Thoracic aorta (tissue), 2 donors: ENCODE measurements at places on chromosomes 3 and 15.

GRCh38 chr3:170383567-170383966 is 26.1 kb downstream of the SKIL start:
- DNase-seq = no peak

GRCh38 chr15:99015698-99016568 is 8.3 kb upstream of the PGPEP1L start:
- DNase-seq = no peak

DNA sequence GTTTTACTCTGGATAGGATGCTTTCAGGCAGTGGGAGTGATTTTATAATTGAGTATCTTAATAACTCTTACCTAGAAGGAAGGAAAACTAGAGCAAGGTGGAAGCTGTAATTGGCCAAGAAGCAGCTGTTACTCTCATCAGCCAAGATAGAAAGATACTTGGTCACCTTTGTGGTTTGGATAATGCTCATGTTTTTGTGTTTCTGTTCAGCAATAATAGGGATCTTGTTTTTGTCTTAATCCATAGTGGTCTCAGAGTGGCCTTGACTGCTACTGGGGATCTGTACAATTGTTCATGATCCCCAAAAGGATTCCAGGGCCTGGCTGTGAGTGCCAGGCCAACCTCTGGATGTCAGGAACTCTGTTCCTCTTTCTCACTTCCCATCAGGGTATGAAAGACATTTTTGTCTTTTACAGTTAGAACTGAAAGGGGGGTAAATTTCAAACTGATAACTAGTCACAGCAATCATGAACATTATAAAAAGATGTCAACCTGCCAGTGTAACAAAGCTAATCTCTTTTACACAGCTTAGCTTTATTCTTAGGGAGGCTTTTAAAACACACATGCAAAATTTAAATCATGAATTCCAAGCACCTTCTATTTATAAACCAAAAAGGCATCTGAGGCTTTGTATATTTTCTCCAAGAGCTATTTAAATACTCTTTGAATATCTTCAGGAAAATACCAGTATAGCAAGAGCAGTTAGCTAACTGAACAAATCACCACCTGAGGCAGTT is 6.0 kb downstream of the UBL7 start:
- DNase-seq = no peak

DNA sequence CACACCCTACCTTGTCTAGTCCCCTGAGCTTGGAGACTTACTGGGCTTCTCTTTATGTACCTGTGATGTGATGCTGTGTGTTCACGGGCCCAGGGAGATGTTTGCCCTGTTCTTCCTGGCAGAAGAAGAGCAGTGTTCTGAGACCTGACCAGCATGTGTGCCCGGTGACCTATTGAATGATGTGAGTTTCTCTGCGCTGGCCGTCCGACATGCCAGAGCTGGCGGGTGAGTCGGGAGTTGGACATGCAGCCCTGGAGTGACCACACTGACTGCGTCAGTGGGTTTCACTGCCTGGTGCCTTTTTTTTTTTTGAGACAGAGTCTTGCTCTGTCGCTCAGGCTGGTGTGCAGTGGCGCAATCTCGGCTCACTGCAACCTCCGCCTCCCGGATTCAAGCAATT is 42.3 kb downstream of the CGNL1 start:
- no peak for DNase-seq

DNA sequence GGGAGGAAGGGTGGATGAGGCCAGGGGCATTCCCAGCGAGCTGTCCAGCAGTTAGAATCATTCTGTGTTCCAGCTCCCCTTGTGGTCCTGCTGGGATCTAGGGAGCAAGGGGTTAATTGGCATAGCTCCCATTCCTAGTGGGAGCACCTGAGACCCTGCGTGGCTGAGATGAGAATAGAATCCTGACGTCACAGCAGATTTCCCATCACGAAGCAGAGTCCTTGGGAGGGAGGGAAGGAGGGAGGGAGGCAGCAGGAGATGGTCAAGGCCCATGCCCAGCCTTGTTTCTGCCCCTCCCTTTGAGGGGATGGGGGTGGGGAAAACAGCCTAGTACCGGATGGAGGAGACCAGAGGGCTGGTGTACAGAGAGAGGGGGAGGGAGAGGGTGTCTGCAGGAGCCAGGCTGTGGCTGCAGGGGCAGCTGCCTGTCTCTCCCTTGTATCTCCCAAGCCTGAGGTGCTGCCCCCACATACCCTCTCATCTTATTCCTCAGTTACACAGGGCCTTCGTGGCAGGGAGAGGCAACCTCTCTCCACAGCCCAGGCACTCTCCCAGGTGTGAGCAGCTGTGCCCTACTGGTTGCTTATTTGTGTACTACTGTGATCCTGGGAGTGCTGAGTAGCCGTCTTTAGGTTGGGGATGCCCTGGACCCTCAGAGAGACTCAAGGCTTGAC is 5.4 kb downstream of the TYRO3 start:
- no peak for DNase-seq

GRCh38 chr3:140399871-140400270 is 278.0 kb upstream of the TRIM42 start:
- DNase-seq = no peak

DNA sequence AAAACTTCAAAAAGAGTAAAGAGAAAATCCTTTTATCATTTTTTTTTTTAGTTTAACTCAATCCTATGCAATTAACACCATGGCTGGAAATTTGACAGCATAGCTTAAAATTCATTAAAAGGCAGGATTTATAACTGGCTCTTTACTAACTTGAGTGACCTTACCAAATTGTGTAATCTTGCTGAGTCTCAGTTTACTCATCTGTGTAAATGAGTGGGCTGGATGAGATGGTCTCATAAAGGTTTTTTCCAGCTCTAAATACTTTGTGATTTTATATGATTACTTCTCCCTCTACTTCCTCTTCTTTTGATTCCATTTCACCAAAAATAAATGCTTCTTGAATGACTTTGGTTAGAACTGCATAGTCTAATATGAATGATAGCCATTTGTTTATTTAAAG is 234.9 kb upstream of the SATB1 start:
- no peak for DNase-seq

- peak; percentile 50 for DNase-seq
Observed at GRCh38 chr3:172666873-172667694, 43.8 kb downstream of the NCEH1 start.

GRCh38 chr3:187594272-187594671 is 75.9 kb downstream of the SST start:
- no peak for DNase-seq

DNA sequence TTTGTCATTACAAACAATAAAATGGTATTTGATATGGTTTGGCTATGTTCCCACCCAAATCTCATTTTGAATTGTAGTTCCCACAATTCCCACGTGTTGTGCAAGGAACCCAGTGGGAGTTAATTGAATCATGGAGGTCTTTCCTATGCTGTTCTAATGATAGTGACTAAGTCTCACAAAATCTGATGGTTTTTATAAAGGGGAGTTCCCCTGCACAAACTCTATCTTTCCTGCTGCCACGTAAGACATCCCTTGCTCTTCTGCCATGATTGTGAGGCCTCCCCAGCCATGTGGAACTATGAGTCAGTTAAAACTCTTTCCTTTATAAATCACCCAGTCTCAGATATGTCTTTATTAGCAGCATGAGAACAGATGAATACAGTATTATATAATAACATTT is 15.4 kb upstream of the AADAC start:
- no peak for DNase-seq

GRCh38 chr3:112967828-112968227 is 7.1 kb downstream of the CD200R1 start:
- no peak for DNase-seq

DNA sequence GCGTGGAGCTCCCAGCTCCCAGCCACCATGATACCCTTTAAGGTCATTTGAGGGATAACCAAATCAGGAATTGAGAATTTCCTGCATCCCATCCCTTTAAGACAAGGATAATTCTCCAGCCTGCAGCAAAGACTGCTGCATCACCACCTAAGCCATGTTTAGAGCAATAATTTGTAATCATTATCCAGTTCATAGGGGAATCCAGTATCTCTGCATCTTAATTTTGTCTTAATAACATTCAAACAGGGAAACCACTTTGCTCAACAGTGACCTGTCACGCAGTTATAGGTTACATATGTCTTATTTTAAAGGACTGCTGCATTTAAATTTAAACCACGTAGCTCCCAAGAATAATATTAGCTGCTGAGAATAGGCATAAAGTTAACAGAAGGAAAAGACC is 188.4 kb downstream of the SSR3 start:
- no peak for DNase-seq

- DNase-seq = no peak
Observed at GRCh38 chr15:78651007-78651406, 10.0 kb upstream of the CHRNB4 start.

- DNase-seq = no peak
Observed at GRCh38 chr3:125644036-125645005, 49.0 kb upstream of the OSBPL11 start.

- no peak for DNase-seq
Observed at GRCh38 chr15:88913017-88913849, at the start of gene MFGE8. MFGE8 (minus strand) TSS chr15:88913379; CDS start chr15:88913319, 60 bp downstream.

DNA sequence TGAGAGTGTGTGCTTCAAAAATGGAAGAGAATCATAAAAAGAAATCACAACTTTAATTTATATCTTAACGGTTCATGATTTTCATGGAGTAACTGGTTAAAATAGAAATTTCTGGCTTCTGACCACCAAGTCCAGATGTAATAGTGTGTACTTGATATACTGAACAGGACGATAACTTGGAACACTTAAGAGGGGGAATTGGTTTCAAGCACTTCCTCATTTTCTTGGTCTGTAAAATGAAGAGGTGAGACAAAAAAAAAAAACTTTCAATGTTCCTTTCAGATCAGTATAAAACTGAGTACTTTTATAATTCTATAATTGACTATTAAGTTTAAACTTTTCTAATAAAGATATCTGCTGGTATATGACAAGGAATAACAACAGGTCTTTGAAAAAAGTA is 64.0 kb upstream of the TRA2B start:
- DNase-seq = no peak

DNA sequence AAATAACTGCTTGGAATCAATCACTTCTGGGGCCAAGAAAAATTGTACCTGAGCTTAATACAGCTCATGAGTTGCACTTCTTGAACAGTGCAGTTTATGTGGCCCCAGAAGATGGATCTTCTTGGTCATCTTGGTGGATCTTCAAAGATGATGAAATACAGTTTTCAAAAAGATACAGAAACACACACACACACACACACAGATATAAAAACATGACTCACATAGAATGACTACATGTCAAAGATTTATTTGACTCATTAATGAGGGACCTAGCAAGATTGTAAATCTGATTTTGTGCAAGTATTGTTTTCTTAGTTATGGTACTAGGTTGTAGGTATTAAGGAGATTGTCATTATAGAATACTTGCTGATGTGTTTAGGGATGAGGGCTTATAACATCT is 32.6 kb downstream of the PDCD6IP start:
- no peak for DNase-seq

DNA sequence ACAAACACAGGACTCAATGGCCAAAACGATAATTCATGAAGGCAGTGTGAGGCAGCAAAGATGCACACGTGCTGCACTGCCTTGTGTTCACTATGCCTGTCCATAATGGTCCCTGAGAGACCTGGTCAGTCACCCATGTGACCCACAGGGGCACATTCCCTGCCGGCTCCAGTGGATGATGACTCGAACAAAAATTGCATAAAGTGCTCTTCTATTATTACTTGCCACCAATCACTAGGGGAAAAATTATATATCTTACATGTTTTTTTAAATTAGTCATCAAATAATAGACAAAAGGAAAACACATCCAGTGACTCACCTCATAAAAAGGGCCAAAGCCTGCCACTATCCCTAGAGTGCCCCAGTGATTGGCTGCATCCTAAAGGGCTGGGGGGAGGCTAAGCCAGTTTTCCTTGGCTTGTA is 47.5 kb downstream of the UBP1 start:
- peak; percentile 10 for DNase-seq

GRCh38 chr3:14757153-14757700 is 61.5 kb upstream of the FGD5 start:
- DNase-seq = no peak

GRCh38 chr3:107028626-107029025 is 348.6 kb upstream of the CCDC54 start:
- no peak for DNase-seq

DNA sequence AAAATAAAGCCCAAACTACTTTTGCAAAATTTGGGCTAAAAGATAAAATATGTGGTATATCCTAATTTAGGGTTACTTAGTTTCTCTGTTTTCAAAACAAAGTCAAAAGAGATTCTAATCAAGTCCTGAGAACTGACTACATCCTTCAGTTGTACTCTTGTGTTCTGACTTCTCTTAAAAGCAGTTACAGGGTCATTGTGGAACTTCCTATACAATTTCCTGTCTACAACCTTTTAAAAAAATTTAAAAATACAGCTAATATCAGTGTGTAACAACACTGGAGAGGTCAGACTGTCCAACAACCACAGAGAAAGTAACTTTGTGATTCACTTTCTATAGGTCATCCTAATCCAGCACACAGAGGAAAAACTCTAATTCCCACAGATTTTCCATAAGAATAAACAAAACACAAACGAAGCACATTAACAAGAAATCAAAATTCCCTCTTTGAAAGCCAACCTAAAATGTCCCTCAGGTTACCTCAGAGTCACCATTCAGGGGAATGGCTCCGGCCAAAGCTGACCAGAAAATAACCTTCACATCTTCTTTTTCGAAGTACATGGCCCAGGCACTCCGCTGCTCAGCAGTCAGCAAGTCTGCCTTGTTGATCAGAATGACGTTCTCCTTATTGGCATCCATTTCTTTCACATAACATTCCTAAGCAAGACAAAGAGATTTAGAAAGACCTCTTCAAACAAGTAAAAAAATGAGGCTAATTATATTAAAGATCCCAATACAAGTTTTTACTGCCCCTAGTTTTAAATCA is 13.3 kb downstream of the LSG1 start:
- DNase-seq = no peak

GRCh38 chr15:40283615-40284300 is 894 bp upstream of the ANKRD63 start:
- no peak for DNase-seq

GRCh38 chr3:181844211-181844610 is 132.5 kb downstream of the SOX2 start:
- no peak for DNase-seq

GRCh38 chr3:53169832-53170324 is 8.9 kb downstream of the PRKCD start:
- no peak for DNase-seq
